ENCODE measurements at places on chromosomes 13 and 19.

GRCh38 chr19:29769997-29770396 lies 41.8 kb upstream of the CCNE1 start:
- no peak for DNase-seq

DNA sequence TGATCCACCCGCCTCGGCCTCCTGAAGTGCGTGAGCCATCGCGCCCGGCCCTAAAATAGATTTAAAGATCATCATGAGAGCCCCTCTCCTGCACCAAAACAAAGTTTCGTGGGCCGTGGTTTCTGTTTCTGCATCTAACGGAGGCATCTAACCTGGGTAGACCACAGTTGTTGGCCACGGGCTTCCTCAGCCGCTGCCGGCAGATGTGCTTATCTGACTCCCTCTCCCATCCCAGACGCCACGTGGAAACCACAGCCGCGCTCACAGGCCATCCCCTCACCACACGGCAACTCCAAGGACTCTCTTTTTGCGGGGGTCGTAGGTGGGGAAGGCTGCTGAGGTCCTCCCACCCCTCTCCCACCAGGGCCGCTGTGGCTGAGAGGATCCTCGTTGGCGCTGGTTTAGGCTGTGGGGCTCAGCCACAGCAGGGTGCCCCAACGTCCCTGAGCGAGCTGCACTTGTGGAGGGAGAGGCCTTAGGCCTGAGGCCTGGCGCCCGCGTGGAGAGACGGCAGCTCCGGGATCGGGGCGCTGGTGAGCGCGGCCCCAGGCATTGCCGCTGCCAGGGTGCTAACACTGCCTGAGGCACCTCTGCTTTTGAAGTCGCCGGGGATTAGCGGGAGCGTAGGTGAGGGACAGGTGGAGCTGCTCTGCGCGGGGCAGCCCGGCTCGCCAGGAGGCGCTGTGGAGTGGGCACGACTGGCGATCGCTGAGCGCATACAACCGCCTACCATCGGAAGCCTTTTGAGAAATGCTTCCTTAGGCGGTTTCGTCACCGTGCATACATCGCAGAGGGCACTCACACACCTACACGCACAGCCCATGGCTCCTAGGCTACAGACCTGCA lies 8.9 kb downstream of the ZSCAN1 start:
- no peak for DNase-seq

- no peak for DNase-seq
These were observed 121.6 kb downstream of the CYSLTR2 start for GRCh38 chr13:48775285-48775684.

DNA sequence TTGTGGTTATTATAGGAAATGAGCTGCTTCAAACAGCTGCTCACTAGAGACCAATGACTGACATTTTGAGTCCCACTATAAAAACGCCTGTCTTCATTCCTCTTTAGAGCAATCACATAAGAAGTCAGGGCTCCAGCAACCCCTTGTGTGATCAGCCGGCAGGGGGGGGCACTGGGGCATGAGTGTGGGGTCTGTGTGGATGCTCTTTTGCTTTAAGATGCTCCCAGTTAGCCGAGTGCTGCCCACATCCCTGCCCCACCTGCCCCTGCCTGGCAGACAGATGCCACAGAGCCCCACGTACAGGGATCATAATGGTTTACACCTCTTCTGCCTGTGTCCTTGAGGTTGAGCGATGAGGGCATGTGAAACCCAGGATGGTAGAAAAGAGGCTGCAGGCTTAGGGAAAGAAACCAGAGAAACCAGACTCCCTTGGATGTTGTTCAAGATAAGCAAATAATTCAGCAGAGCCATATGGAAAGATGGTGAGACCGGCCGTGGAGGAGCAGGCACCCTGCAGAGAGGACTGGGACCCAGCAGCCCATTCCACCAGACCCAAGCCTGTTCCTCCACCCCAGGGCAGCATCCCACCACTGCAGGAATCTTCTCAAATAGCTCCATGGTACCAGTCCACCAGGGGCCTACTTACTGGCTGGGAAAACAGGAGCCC lies 55.4 kb downstream of the CHST8 start:
- no peak for DNase-seq

- DNase-seq: no peak
These were observed 63.7 kb upstream of the ZDHHC20 start for GRCh38 chr13:21522847-21523246.

- no peak for DNase-seq
These were observed 49.0 kb upstream of the POMP start for GRCh38 chr13:28609926-28610325.

GRCh38 chr19:3809881-3810707 lies 23.9 kb upstream of the MATK start:
- no peak for DNase-seq

- DNase-seq: peak; percentile 48
These were observed 344 bp downstream of the NHLRC3 start for GRCh38 chr13:39038569-39039030.

- no peak for DNase-seq
These were observed 106.9 kb upstream of the UBL3 start for GRCh38 chr13:29957320-29957719.

DNA sequence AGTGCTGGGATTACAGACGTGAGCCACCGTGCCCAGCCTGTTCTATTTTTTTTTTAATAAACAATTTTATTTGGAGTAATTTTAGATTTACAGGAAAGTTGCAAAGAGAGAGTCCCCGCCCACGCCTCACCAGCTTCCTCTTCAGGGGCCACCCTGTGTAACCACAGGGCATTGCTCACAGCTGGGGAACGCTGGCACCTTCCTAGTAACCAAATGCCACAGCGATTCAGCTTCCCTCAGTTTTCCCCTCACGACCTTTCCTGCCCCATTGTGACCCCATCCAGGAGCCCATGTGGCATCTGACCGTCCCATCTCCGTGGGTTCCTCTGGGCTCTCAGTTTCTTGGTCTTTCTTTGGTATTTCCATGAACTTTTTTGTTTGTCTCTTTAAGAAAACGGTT lies 83.9 kb downstream of the GNG7 start:
- DNase-seq: no peak

DNA sequence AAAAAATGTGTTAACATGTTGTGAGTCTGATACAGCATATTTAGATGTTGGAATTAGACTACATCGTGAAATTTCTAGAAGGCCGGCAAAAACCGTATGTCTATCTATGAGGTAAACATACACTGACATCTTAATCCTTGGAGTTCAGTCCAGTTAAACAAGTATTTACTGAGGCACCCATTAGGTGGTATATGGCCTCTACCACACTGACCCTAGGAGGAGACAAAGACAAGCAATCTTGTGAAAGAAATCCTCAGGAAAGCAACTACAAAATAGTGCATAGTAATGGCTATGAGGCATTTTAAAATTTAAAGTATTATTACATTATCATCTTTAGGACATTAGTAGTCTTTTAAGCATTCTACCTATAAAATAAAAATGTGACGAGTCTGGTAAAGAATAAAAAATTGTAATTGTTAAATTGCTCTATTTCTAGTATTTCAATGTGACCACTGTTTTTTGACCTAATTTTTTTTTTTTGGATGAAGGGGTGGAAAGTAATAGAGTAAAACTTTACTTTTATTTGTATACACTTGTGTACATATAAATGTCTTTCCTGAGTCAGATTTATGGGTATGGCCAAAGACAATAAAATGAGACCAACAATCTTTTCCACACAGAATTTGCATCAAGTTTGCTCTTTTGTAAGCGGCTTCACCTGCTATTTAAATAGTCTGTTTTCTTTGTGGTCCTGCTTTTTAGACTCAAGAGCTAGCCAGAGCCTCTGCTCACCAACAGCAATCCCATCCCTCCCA lies 50.5 kb downstream of the KATNAL1 start:
- no peak for DNase-seq

GRCh38 chr19:31105761-31106160 lies 243.5 kb downstream of the TSHZ3 start:
- DNase-seq: no peak

DNA sequence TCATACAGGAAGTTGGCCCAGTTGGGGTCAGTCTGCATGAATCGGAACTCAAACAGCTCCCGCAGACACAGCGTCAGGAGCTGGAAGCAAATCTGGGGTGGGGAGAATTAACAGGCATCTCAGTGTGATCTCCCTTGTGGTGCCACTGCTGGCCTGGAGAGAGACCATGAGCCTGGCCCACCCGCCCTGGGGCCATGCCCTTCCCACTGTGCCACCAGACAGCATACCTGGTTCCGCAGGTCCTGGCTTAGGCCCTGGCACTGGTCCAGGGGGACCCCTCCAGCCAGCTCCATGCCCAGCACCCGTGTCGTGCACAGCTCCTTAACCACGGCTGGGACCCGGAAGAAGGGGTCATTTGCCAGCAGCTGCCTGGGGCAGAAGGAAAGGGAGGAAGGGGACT lies 9.6 kb upstream of the NUMBL start:
- no peak for DNase-seq

DNA sequence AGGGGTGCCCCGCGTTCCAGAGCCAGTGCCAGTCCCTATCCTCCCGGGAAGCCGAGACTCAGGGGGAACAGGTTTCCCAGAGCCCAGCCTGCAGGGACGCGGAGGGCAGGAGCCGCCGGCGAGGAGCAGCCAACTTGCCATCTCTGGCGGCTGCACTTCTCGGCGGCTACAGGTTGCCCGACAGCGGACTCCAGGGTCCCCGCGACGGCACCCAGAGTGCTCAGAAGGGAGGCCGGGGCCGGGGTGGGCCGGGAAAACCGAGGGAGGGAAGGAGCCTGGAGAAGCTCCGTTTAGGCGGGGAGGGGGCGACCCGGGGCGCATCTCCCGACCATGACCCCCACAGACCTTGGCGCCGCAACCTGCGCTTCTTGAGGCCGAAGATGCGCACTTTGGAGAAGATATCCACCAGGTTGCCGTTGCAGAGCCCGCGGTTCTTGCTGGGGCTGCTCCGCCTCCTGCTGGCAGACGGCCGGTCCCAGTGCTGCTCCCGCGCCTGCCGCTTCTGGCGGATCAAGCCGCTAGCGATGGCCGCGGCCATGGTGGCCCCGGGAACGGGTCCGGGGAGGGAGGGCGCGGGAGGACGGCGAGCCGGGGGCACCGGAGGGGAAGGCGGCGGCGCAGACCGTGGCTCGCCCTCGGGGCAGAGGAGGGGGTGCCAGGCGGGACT lies 463.8 kb downstream of the ITGBL1 start:
- DNase-seq: no peak

DNA sequence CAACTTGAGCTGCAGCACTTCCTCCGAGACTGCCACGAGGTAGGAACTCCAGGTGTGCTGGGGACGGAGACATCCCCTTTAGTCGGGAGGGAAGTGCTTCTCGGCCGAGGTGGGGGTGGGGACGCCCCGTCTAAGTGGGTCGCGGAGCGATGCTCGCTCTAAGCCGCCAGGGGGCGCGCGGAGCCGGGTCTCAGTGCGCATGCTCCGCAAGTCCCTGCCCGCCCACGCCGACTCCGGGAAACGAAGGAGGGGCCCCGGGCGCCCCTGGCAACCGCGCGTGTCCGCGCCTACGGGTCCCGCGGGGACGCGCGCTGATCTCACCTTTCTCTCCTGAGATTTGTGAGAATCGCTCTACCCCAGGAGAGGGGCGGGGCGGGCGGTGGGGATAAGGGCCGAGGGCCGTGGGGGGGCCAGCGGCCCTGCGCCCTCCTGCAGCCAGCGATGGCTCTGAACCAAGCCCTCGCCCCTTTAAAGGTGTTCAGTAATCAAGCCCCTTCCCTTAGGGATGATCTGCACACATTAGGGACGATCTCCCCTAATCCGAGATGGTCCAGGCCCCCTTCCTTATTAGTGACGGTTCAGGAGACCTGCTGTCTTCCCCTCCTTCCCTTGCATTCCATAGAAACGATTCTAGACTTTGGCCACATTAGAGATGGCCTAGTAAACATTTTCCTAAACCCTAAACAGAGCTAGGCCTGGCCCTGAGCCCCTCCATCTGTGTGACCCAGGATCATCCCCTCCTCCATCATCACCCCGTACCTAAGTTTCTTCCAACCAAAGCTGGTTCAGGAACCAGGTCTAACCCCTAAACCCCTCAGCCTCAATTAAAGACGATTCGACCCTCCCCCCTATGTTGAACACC lies 47.3 kb upstream of the SHKBP1 start:
- peak; percentile 86 for DNase-seq

DNA sequence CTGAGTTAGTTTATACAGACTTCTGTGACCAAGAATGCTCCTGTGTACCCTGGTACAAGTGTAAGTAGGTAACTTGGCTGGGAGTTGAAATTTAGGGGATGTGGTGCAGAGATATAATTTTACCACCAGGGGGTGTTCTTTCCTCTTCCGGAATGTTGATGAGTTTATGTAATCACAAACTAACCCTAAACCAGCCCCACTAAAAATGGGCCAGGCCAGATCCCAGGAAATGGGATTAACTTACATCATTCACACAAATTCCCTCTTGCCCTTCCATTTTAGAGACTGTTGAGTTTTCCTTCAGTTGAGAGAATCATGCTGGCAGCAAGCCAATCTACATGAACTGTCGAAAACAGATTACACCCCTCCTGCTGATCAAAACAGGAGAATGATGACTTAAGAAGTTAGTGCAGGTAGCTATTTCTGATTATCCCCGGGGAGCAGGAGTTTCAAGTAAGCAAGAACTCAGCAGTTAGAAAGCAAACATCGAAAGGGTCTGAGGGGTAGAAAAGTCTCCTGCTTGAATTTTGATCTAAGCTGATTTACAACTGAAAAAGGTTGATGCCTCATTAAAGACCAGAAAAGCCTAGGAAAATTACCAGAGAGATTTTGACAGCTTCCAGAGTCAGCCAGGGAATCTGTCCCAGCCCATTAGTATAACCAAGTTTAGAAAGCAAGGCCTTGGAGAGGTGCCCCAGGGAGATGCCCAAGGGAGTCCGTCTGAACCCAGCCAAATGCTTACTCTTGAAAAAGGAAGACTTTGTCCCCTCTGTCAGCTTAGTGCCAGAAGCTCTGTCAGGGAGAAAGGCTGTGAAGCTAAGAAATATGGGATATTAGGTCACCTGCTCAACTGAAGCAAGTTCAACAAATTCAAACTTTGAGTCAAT lies 32.3 kb upstream of the MED4 start:
- peak; percentile 54 for DNase-seq

DNA sequence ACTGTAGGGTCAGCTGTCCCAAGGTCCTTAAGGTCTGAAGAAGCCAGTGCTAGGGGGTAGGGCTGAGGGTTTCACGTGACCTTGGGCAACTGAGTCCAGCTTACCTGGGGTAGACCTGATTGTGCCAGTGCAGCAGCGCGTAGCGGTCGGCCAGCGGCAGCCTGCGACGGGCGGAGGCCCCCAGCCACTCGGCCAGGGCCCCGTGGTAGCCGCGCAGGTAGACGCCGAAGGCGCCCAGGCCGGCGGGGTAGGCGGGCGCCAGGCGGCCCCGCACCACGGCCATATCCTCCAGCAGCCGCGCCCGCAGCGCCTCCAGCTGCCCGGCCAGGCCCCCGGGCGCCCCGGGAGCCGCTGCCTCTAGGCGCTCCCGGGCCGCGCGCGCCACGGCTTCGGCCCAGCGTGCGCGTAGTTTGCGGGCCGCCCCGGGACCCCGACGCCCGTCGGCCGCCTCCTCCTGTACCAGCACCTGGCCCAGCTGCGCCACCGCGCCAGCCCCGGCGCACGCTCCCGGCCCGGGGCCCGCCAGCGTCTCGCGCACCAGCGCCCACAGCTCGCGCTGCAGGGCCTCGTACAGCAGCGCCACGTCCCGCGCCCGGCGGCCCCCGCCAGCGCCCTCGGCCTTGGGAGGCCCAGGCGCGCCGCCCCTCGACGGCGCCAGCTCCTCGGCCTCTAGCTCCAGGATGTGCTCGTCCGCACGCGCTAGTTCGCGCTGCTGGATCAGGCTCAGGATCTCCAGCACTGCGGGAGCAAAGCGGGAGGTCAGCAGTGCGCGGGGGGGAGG lies 10.9 kb downstream of the EXOC3L2 start:
- DNase-seq: no peak

GRCh38 chr13:74200081-74200480 lies 65.9 kb upstream of the KLF12 start:
- no peak for DNase-seq

- no peak for DNase-seq
These were observed 104.0 kb downstream of the DGKH start for GRCh38 chr13:42152495-42152894.

GRCh38 chr19:16548956-16549355 lies 6.7 kb upstream of the CHERP start:
- DNase-seq: no peak

Measured in ureter (tissue), 1 donor.